ENCODE measurements at places on chromosomes 5 and 9. TPM values are rescaled to one million over a fixed set of nuclear protein-coding genes. Genes with fewer than 3 reads are reported as not detected.

- DNase-seq = peak; percentile 29
Observed at GRCh38 chr5:14806456-14806855, 65.1 kb downstream of the ANKH start.

FRMD3 gene
- total RNA-seq = 43.6 TPM

GRCh38 chr9:125088752-125089151 is 54.6 kb downstream of the SCAI start:
- no peak for DNase-seq

RAD17 gene
- 37.9 TPM for total RNA-seq
